ENCODE measurements at places on chromosomes 13 and 19.
A peak's percentile ranks its signal among the peaks of the same experiment; 100 is the strongest.

DNA sequence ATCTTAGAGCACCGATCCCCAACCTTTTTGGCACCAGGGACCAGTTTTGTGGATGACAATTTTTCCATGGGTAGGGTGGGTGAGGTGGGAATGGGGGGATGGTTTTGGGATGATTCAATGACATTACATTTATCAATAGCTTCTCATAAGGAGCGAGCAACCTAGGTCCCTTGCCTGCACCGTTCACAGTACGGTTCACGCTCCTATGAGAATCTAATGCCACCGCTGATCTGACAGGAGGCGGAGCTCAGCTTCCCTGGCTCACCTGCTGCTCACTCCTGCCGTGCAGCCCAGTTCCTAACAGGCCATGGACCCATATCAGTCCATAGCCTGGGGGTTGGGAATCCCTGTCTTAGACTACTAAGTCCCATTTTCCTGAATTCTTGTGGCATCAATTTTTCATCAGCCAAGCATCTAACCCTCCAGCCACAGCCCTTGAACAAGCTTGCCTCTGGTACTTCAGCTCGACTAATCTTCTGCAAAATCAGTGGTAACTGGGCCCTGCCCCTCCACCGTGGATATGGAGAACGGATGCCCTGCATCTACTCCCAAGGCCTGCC lies 37.0 kb upstream of the MAP3K10 start:
- DNase-seq: no peak

- peak; percentile 67 for DNase-seq
Observed at GRCh38 chr13:93926425-93926824, 553.1 kb downstream of the DCT start.

DNA sequence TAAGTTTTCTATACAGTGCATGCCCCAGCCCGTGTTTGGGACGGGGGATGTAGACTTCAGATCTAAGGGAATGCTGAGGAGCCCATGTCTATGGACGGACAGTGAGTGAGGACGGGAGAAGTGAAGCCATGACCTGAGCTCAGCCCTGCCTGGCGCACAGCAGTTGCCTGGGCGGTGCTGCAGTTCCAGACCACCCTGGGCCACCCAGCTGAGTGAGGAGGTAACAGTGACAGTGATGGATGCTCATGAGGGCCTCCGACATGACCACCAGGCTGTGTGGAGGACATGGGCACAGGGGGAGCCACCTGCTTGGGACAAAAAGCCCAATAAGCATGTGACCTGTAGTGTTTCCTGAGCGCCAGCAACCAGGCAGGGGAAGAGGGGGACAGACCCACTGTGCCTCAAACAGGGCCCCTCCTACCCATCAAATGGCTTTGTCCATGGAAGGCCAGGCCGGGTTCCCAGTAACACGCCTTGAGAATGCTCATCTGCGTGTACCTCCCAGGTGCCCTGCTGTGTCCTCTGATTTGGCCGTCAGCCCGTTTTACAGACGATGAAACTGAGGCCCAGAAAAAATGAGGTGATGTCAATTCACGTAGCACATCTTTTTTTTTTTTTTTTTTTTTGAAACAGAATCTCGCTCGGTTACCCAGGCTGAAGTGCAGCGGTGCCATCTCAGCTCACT lies 22.6 kb downstream of the NOSIP start:
- DNase-seq: no peak

DNA sequence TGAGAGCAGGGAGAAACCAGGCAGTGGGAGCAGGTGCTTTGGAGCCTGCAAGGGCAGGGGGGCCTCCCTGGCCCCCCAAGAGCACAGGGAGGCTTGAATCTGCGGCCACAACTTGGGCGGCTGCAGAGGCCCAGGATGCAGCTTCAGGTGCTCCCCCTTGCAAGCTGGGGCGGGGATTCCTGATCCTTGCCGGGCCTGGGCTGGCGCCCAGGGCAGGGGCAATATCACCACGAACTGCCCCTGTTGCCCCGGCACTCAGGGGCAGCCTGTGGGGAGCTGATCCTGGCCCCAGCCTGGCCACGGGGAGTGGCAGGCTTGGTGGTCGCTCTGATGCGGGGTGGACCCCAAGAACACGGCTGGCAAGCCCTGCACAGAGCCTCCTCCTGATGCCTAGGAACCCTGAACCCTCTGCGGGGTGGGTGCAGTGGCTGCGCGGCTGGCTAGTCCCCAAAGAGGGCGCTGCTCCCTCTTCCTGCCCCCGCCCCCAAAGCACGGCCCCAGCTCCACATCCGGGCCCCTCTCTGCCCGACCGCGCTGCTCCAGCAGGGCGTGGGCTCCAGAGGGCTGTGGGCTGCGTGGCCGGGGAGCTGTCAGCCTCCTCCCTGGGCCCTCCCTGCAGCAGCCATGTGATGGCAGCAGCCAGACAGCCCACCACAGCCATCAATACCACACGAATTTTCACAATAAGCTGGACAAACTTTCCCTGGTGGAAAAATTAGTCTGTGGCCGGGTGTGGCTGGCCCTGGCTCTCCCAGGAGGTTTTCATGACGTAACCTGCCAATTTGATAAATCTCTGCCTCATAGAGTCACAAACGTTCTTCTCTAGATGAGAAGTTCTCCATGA lies 21.0 kb downstream of the TNFSF9 start:
- peak; percentile 43 for DNase-seq

DNA sequence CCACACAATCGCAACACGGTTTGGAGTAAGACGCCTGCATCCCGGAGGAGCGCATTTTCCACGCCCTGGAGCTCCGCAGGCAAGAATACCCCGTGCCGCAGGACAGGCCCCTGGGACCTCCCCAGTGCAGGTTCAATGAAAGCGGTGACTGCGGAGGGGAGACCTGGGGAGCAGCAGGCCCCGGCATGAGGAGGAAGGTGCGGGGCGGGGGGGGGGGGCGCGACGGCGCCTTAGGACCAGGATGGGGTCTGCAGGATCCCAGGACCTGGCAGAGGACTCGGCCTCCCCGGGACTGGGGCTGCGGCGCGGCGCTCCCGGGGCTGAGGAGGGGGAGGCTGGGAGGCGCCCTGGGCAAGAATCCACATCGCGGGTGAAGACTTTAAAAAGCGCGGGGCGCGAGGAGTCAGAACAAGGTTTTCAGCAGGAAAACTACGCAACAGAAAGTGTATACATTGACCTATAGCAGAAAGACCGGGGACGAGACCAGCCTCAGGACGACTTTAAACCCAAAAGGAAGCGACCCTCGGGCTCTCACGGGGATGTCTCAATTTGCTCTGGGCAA lies 432 bp downstream of the ZNF611 start:
- no peak for DNase-seq

DNA sequence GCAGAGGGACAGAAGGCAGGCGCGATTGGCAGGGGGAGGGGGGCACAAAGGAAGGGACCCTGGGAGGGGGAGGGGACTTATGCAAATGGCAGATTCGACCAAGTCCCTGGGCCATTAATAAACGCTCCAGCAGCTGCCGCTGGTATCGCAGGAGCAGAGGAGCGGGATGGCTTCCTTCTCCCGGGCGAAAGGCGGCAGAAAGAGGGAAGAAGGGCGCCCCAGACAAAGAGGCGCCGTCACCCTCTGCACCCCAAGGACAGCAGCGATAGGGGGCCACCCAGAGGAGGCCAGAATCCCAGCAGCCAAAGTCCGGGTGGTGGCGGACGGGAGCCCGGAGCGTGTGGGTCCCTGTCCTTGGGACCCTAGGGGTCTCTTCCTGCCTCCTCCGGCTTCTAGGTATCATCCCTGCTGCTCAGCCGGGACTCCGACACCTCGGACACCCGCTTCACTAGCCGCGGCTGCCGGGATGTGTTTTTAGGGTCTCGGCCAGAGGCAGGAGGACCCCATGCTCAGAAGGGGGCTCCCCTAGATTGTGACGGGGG lies 1.9 kb downstream of the PTPRS start:
- no peak for DNase-seq

DNA sequence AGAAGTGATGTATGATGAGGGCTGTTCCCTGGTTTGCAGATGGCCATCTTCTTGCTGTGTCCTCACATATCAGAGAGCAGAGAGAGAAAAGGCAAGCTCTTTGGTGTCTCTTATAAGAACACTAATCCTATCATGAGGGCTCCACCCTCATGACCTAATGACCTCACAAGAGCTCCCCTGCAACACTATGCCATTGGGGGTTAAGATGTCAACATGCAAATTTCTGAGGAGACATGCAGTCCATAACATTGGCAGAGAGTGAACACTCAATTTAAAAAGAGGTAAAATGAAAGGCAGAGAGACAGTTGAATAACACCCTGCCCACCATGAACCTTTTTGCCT lies 10.9 kb downstream of the FAM187B start:
- DNase-seq: no peak

- no peak for DNase-seq
Observed at GRCh38 chr13:99363949-99364348, 56.8 kb upstream of the GPR183 start.

DNA sequence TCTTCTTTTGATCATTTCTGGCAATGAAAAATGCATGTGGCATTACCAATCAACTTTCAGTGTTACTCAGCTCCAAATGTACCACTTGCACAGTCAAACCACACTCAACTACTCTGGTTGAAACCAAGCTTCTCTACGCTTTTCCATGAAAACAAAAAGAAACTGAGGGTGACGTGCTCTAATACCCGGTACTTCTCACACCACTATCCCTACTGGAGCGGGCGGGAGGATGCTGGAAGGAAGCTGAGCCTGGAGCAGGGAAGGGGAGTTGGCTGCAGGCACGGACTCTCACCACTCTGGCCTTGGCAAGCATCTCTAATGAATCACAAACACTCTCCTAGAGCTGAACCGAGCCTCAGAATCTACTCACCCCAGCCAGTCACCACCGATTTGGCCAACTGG lies 48.2 kb downstream of the STK24 start:
- no peak for DNase-seq

DNA sequence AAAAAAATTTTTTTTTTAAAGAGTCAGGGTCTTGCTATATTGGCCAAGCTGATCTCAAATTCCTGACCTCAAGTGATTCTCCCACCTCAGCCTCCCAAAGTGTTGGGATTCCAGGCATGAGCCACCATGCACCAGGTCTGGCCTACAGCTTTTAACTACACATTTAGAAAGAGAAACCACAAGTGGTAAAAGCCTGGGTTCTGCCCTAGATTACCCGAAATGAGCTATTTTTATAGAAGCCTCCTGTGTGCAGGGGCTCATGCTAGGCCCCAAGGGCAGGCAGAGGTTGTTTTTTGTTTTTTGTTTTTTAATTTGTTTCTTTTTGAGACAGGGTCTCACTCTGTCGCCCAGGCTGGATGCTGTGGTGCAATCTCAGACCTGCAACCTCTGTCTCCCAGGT lies 14.0 kb upstream of the MYADM start:
- DNase-seq: no peak

GRCh38 chr19:38793177-38793576 lies 4.2 kb downstream of the LGALS7B start:
- DNase-seq: peak; percentile 64

GRCh38 chr13:74026753-74027152 lies 107.5 kb downstream of the KLF12 start:
- DNase-seq: peak; percentile 23

GRCh38 chr19:54129617-54129996 lies 8.0 kb upstream of the CNOT3 start:
- no peak for DNase-seq

GRCh38 chr13:106100171-106100919 lies 435.1 kb downstream of the EFNB2 start:
- peak; percentile 35 for DNase-seq

- DNase-seq: no peak
Observed at GRCh38 chr19:4519172-4519496, 848 bp upstream of the PLIN4 start.

GRCh38 chr19:10421240-10422045 lies 1.1 kb downstream of the PDE4A start:
- DNase-seq: no peak

DNA sequence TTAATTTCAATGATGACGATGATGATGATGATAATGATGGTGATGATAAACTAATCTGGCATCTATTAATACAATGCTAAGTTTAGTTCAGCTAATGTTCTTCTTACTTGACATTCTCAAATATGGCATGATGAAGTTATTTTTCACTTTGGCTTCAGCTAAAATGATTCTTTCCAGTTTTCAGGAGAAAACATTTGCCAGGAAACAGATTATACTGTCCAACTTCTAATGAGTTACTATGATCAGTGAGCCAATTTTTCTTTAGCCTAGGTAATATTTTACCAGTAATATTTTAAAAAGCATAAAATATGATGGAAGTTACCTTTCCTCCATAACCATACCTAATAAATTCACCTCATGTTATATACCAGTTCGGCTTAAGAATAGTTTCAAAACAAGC lies 245.7 kb upstream of the CSNK1A1L start:
- DNase-seq: no peak

DNA sequence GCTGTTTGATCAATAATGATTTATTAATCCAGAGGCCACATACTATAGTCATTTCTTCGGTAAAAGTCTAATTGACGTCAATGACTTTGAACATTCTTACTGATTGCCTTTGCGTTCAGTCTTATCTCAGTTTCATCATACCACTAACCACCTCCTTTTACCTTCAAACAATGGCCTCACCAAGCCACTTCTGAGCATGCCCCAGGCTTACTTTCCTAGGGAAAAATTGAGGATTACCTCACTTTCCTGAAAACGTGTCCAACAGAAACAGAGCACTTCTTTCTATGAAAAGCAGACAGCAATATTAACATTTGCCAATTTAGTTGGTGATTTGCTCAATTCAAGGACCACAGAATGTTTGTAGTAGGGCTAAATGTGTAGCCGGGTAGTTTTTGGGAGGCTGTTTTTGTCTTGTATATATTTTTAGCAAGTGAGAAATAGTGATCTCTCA lies 157.6 kb downstream of the KLF5 start:
- peak; percentile 91 for DNase-seq

- DNase-seq: no peak
Observed at GRCh38 chr13:29934531-29935308, 84.3 kb upstream of the UBL3 start.

DNA sequence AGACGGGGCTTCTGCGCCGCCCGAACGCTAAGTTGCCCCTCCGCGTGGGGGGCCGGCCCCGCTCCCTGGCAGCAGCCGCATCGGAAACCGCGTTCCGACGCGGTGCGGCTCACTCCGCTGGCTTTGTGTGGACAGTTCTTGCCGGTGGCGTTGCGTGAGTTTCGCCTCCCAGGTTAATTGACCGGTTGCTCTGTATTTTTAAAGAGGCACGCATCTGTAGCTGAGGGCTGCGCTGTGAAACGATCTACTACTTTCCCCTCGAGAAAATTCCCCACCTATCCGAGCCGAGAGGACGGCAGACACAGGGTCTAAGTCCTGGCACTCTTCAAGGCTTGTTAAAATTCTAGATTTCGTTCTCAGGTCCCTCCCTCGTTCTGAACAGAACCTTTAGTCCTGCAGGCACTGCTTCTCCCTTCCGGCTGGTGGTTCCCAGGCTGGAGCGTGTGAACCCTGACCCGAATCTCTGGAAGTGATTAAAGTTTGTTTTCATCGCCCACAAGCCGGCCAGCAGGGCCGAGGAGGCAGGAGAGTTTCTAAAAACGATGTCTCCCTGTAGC lies 933 bp downstream of the ARHGEF7 start:
- DNase-seq: peak; percentile 67

DNA sequence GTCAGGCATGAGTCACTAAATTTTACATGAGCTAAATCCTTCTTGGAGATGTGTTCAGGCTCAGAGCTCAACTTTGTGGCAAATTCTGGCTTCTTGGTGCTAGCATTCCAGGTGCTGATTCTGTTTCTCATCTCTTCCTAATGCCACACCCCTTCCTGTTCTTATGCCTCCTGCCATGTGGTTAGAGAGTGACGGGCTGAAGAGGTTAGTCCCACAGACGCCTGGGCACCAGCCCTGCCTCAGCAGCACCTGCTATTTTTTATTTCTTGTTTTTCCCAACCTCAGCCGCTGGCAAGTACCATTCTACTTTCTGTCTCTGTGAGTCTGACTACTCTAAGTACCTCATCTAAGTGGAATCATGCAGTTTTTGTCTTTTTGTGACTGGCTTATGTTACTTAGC lies 329.5 kb downstream of the KCNRG start:
- no peak for DNase-seq

- DNase-seq: no peak
Observed at GRCh38 chr13:81957121-81957520, 1616.2 kb upstream of the SPRY2 start.

Data from fibroblast of skin of right biceps (primary cell).